Spleen (tissue), 13 donors: ENCODE measurements at places on chromosomes 1 and 21.

GRCh38 chr1:54046671-54047383, 6.2 kb downstream of the TMEM59 start:
- no peak for DNase-seq

- DNase-seq: no peak
Measured at GRCh38 chr1:214028649-214029406, 41.1 kb downstream of the PROX1 start.

GRCh38 chr1:218164930-218165700, 120.0 kb upstream of the RRP15 start:
- peak; percentile 65 for DNase-seq

DNA sequence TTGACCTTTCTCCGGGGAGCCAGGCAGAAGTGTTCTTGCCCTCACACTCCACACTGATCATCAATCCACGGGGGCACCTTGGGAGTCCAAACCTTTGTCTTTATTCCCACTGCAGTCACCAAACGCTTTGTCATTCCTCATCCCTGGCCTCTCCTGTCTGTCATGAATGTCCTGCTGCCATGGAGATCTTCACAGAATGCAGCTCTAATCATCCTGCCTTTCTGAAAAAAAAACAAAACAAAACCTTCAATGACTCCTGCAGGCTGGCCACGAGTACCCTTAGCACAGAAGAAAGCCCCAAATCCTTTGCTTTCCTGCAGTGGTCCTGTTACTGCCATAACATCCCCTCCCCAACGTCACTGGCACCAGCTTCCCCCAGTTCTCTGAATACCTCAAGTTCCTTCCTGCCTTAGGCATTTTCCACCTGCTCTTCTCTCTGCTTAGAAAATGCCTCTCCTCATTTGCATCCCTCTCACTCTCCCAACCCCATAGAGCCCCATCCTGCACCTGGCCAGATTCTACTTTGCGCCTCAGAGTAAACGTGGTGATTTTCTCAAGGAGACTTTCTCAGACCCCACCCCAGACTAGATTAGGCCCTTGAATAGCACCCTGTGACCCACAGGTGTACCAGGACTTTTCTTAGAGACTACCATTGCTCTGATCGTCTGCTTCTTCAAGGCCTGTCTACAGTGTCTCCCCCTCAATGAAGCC, 131.2 kb downstream of the AK5 start:
- DNase-seq: no peak

- DNase-seq: no peak
Measured at GRCh38 chr1:229479660-229480399, 28.3 kb downstream of the NUP133 start.

- DNase-seq: no peak
Measured at GRCh38 chr1:39574646-39575045, 1.9 kb downstream of the PABPC4 start.

DNA sequence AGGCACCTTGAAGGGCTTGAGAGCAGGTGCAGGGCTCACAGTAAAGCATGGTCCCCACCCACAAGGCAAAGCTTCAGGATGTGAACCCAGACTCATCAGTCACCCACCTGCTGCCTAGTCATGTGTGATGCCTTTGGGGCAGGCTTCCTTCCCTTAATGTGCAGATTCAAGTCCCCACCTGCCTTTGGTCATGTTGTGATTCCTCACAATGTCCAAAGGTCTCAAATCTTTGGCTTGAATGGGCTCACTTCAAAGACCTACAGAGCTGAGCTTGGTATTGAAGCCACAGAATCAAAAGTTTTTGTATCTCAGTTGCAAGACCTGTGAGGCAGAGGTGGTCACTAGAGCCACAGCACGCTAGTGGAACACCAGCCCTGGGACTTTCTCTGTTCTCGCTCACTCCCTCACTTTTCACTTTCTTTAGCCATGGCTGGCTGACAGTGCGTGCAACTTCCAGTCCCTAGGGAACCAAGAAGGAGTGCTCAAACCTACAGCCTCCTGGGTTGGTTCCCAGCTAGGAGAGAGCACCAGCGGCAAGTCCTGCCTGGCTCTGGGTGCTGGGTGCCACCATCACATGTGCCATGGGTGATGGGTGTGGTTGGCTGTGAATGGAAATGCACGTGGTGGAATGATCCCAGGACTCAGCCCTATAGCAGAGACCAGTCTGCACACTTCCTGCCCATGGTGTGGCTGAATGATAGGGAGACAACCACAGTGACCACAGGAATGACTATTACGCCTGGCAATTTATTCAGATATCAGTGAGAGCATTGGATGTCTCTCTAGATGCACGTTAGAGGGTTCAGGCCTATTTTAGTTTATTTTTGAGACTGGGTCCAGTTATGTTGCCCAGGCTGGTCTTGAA, 26.4 kb upstream of the CLIC6 start:
- DNase-seq: no peak

GRCh38 chr1:179017383-179018326, 8.0 kb upstream of the FAM20B start:
- no peak for DNase-seq

- no peak for DNase-seq
Measured at GRCh38 chr1:168230709-168231108, 4.9 kb downstream of the SFT2D2 start.

DNA sequence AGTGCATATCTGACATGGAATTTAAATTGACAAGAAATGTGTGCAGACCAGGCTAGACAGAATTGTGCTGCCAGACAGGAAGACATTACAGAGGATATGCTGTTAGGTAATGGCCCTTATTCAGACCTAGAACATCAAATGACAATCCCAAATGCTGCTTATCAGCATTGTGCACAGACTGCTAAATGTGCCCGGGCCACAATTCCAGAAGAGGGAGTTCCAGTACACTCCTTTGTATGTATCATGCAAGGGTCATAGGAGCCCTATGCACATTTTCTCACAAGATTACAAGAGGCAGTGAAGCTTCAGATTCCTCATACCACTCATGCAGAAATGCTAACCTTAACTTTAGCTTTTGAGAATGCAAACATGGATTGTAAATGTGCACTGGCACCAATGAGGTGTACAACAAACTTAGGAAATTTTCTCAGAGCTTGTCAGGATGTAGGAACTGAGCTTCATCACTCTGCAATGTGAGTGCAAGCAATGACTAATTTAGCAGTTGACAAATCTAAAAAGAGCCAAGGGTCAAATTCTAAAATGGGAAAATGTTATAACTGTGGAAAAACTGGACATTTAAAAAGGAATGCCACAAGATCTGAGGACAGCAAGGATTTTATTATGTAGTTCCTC, 273.5 kb downstream of the COL11A1 start:
- DNase-seq: no peak

DNA sequence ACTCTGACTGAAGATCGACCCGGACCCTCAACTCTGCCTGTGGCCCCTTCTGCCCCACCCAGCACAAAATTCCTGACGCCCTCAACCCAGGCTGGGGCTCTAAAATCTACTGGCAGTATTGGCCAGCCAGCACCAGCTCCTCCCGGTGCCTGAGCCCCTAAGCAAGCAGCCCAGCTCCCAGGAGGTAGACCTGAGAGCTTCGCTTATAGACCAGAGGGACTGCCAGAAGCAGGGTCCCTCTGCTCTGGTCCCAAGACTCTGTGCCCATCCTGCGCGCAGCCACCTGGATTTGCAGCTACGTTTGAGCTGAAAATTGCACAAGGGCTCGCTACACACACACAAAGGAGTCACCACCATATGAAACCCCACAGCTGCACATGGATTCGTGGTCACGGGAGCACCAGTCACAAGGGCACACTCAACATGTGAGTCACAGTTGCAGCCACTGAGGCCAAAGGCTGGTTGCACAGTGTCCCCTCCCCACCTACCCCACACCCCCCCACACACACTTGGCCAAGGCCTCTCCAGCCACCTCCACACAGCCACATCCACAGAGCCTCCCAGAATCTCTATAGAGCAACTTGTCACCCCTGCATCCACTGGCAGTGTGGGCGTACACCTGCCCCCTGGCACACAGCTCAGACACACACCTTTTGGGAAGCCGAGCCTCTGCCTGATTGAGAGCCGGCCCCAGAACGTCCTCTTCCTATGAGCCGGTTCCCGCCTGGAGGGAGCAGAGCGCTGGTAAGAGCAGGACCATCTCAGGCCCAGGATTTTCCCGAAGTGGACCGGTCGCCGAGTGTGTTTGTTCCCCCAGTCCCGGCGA, 1.1 kb upstream of the DMBX1 start:
- peak; percentile 21 for DNase-seq

GRCh38 chr1:42484382-42484781, 21.3 kb downstream of the CCDC30 start:
- DNase-seq: no peak

DNA sequence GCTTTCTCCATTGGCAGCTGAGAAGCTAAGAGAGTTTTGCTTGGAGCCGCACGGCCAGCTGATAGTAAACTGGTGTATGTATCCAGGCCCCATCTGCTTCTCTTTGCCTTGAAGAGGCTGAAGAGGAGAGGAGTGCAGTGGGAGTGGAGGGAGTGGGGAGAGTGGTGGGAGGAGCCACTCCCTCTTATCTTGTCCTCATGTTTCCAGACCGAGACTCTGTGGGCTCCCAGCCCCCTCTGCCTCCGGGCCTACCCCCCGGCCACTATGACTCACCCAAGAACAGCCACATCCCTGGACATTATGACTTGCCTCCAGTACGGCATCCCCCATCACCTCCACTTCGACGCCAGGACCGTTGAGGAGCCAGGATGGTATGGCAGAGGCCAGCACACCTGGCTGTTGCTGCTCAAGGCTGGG, 6.0 kb upstream of the LRRC71 start:
- DNase-seq: no peak

DNA sequence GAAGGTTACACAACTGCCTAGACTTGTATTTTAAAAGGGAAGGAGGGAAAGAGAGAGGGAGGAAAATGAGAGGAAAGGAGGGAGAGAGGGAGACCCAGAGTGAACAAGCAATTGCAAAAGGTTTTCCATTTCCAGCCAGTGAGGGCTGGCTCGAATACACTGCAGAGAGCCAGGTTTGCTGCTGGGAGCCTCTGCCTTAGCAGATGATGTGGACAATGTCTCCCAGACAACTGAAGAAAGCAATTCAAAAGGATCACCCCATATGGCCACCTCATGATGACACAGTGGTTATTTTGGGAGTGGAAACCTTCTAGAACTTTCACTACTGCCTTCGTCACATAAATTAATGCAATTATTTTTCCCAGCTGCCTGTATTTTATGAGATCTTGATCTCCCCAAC, 86.4 kb downstream of the BCAR3 start:
- DNase-seq: no peak

DNA sequence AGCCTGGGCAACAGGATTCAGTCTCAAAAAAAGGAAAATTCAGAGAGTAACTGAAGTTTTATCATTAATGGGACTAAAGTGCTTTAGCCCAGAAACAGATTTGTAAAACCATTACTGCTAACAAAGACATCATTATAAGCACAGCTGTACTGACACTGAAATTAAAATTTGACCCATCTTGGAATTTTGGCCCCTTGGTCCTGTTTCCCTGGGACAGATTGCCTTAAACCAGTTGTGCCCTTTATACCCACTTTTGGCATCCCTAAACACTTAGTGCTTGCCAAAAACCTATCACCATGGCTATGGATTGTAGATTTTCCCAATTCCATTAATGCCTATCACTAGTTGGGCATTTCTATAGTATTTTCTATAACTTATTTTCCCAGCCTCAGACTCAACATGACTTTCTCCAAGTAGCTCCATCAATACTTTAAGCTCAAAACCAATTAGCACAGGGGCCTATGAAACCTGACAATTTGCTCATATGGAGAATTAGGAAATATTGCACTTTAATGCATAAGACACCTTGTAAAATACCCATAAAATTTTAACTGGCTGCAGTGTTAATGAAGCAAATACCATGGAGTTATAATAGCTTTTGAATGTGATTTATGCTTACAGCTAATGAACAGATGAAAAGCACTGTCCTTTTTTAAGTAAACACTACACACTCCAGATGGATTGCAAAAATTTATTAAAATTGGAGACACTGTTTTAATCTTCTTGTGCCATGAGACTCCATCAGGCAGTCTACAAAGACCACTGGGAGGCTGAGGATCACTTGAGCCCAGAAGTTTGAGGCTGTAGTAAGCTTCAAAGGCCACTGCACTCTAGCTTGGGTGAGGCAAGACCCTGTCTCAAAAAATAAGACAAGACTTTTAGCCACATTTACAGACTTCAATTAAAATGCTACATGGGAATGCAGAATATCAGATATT, 4.3 kb downstream of the GAS5 start:
- no peak for DNase-seq

GRCh38 chr1:20250340-20250989, 40.2 kb upstream of the VWA5B1 start:
- DNase-seq: no peak

GRCh38 chr1:19696820-19697219, 32.1 kb downstream of the HTR6 start:
- DNase-seq: no peak

GRCh38 chr1:175171036-175171913, 21.3 kb downstream of the KIAA0040 start:
- no peak for DNase-seq

DNA sequence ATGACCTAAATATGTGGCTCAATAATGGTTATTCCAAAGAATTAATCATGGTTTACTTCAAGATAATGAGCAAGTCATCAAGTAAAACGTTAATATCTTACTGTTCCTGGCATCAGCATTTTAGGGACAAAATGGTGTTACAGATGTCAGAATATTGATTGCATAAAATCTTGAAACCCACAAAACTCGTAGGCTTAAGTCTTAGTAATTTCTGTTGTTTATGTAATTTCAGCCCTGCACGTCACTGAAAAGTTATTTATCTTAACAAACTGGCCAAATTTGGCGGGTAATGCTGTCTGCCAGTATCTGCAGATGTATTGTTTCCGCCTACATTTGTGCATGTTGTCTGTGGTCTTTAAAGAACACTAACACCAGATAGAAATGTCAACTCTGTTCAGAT, 25.8 kb downstream of the CDC7 start:
- no peak for DNase-seq

DNA sequence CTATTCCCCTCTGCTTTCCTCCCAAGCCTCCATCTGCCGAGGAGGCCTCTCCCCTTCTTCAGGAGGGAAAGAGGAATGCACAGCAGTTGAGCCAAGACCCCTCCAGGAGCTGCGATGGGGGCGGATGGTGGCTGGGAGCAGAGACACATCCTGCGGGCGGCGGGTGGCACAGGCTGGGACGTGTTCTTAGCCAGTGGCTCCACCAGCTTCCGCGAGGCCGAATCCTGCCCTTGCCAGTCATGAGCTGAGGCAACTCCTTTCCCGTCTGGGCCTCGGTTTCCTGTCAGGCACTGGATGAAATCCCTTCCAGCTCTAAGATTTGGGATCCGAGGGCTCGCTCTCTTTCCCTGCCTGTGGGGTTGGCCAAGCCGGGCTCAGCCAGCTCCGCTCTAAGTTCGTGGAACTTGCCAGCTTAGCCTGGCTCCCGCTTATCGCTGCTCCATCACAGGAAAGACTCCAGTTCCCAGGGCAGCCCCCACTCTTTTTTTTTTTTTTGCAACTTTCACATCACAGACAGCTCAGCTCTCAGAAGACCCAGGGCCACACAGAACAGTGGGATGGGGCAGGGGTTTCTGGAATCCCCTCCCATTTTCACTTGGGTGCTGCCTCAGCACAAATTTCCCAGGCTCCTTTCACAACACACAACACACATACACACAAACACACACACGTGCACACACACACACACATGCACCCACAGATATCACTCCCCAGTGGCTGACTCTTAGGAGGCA, 506 bp downstream of the MYOM3 start:
- DNase-seq: peak; percentile 75
